ENCODE measurements at places on chromosomes 2 and 18.

GRCh38 chr2:207012461-207012860 is 73.1 kb downstream of the CPO start:
- DNase-seq = no peak

DNA sequence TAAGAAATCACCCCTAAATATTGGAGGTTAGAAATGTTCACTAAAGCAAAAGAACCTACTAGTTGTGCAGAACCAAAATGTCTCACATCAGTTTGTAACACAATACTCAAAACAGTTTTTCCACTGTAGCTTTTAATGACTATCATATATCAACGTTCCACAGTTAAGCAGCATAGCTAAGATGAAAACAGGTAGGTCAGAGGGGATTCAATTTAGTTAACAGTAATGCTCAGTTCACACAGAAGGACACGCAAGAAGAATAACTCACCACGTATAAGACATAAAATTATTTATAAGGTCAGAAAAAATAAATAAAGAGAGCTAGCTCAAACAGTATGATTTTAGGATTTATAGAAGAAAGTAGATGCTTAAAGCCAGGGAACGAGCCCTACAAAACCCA is 118.9 kb upstream of the CCDC150 start:
- DNase-seq = no peak

DNA sequence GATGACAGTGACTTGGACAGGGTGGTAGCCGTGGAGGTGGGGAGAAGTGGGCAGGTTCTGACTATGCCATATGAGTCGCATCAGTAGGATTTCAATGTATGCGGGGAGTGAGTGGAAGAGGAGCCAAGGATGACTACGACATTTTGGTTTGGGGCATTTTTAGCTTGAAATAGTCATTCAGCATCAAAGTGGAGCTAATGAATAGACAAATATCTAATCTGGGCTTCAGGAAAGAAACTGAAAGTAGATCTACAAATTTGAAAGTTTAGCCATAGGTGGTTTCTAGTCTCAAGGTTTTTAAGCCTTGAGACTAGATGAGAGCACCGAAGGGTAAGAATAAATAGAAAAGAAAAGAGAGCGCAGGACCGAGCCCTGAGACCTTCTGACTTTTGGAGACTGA is 58.3 kb downstream of the FEZ2 start:
- no peak for DNase-seq

DNA sequence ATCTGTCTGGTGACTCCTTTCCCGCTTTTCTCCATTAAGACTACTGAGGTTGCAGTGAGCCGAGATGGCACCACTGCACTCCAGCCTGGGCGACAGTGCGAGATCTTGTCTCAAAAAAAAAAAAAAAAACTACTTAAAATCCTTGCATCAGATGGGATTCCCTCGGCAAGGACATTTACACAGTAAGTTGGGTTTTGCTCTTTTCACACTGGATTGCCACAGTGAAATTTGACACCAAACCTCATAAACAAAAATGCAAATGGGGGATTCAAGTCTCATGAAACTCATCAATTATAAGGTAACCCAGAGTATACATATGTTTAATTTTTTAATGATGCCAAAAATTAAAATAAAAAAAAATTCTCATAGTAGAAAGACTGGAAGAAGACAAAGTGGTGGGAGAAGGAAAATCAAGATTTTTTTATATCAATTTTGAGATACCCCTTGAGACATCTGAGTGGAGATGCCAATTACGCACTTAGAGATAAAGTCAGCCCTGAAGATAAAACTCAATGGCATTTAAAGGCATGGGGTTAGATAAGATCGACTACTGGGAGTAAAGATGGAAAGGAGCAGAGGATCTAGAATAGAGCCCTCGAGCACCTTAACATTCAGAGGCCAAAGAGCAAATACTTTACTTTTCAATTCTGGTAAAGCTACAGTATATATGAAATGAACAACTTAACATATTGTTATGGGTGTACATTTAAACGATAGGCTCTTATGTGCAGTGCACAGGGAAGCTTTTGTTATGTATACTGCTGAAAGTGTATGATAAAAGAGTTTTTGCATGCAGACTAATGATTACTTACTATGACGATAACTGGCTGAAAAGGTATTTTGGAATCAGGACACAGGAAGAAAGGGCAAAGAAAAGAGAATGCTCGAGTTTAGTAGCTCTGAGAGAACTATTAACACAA is 37.6 kb downstream of the CHMP3 start:
- DNase-seq = no peak

GRCh38 chr2:170456914-170457313 is 258.2 kb upstream of the SP5 start:
- no peak for DNase-seq

GRCh38 chr2:7706791-7707190 is 789.6 kb downstream of the RNF144A start:
- DNase-seq = no peak

Measured in eye (tissue), 1 donor.